ENCODE measurements at places on chromosomes 2 and 18.

DNA sequence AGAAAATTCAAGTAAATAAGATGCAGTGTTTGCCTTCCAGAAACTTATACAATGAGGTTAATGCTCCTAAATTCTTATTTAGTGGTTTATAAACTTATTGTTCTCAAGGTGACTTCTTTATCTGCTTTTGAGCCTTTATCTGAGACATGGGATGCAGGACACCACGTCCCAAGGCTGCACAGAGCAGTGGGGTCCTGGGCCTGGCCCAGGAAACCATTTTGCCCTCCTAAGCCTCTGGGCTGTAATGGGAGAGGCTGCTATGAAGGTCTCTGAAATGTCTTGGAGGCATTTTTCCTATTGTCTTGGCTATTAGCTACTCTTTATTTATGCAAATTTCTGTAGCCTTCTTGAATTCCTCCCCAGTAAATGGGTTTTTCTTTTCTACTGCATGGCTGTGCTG is 652.6 kb upstream of the SETBP1 start:
- DNase-seq, result no peak

DNA sequence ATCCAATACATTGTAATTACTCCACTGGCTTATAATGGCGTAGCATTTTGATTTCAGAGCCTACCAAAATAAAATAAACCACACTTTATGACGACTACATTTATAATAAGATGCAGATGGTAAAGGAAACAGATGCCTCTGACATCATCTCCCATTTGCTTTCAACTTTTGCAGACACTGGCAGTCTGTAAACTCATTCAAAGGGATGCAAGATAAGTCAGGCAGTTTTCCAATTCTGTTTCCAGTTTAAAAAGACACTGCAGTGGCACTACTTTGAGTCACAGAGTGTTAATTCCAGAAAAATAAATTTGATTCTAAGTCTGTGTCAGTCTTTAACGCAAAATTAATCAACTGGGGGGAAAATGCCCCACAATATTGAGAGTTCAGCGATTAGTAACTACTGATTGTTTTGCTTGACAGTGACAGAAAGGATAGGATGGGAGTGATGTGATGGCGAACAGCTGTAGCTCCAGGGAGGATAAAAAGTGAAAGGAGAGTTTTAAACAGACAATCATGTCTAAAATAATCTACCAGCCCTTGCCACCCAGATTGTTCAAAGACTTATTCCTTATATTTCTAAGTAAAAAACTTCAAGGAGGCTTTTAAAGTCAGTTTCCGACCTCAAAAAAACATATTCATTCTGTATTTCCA is 6.7 kb downstream of the DSEL start:
- no peak for DNase-seq

- DNase-seq, result no peak
Measured at GRCh38 chr2:69241664-69242514, 145.1 kb downstream of the GFPT1 start.

DNA sequence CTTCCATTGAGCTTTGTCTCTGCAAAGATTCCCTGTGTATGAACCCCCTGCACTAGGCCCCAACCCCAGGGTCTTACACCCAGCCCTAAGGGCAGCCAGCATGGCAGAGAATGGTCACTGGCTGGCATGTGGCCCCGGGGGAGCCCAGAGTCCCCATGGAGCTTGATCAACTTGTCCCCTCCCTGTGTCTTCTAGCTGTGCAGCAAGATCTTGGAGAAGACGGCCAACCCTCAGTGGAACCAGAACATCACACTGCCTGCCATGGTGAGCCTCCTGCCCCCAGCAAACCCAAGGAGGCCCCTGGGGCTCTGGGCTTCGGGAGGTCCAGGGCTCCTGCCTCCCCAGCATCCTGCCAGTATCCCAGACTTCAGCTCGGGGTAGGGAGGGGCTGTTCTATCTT is 81.5 kb downstream of the DYSF start:
- no peak for DNase-seq

GRCh38 chr2:89848114-89848513 is 1156.6 kb downstream of the RPIA start:
- DNase-seq, result no peak

DNA sequence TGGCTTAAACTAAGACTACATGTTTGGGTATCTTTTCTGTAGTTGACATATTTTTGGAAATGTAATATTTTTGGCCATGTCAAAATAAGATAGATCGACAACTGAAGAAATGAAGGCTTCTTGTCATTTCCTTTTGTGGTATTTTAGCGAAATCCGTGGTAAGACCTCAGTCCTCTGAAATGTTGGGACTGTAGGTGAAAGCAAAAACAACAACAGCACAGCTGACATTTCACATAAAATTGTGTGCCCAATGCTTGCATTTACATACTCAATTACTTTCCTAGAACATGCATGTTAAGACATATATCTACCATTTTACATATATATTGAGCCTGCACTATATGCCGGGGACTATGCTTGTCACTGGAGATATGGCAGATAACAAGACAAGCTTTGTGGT is 50.2 kb downstream of the SPP2 start:
- DNase-seq, result no peak

GRCh38 chr2:2016651-2017311 is 272.5 kb upstream of the PXDN start:
- no peak for DNase-seq

GRCh38 chr2:2230433-2230817 is 100.7 kb downstream of the MYT1L start:
- DNase-seq, result no peak

GRCh38 chr2:188430705-188431104 is 139.0 kb downstream of the GULP1 start:
- DNase-seq, result no peak

GRCh38 chr2:20428717-20429490 is 18.0 kb upstream of the RHOB start:
- DNase-seq, result no peak

GRCh38 chr2:177161741-177162460 is 50.7 kb upstream of the HNRNPA3 start:
- peak; percentile 53 for DNase-seq

- DNase-seq, result no peak
Measured at GRCh38 chr2:223576873-223577272, 25.3 kb downstream of the SCG2 start.

- no peak for DNase-seq
Measured at GRCh38 chr2:10494351-10495066, 46.4 kb upstream of the ODC1 start.

DNA sequence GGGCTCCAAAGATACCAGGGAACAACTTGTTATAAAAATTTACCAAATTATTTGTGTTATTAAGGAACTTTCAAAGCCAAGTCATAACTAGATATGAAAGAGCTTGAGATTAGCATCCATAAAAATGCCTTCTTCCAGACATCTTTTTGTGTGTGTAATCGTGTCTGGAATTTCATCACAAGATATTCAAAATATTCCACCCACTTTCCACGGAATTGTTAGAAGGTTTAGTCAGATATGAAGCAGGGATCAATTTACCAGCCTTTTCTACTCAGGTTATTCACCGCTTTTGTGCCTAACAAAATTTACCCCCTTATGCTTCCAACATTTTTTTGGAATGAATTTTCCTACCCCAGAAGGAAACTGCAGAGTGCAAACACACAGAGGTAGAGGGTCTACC is 130.2 kb upstream of the ACVR2A start:
- DNase-seq, result no peak

- DNase-seq, result no peak
Measured at GRCh38 chr2:3294493-3294892, 83.1 kb downstream of the EIPR1 start.

DNA sequence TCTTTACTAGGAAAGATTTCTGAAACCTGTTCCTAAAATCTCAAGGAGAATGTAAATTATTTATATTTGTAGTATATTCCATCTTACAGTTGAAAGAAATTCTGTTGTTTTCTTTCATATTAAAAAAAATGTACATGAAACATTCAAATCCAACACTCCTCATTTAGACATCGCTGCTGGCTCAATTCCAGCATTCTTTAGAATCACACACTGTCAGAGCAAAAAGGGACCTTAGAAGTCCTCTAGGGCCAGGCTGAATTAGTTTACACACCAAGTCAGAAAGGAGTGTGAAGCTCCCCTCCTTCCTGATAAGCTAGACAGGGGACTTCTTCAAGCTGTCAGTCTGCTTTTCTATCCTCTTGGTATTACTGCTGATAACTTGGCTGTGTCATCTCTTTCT is 158.6 kb upstream of the LTBP1 start:
- DNase-seq, result no peak

DNA sequence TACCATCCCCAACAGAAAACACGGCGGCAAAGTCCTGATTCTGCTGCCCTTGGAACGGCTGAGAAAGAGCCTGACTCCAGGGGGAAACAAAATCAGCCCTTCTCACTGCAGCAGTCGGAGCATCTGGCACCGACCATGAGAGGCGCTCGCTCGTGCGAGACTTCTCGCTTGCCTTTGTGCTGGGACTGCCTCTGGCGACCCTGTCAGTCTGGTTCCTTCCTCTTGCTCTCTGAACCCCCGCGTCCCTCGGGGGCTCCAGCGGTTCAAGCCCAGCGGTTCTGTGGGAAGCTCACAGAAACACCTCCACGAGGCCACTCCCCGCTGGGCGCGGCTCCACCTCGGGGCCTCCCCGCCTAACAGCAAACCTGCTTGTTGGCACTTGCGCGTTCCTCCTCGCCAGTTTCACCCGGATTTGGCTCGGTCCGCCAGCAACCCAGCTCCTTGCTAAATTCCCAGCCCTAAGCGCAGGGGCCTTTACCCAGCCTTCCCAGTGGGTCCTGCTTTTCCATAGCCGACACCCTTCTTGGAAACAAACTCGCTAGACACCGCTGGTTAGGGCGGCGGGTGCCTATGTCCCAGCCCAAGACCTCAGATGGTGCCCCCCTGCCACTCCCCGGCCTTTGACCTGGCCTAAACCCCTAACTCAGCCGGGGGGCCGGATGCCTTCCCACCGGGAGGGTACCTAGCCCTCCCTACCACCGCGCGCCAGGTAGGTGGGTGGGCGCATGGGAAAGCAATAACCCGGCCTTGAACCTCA is 2.2 kb downstream of the RND3 start:
- peak; percentile 22 for DNase-seq

GRCh38 chr2:48946449-48947048 is 191.0 kb upstream of the LHCGR start:
- DNase-seq, result peak; percentile 73

DNA sequence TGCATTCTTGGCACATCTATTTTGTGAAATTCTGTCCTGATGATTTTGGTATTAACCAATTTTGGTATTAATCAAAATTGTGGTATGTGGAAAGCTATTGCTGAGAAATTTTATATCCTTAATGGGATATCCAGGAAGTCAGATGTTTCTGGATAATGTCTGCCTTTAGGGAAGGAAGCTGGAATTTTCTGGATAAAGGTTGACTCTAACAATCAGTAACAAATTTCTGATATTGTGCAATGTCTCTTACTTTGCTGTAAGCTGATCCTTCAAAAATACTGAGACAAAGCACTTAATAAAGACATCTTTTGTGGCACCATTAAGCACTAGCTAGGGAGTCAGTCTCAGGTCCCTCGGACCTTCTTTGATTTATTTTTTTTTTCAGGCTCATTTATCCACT is 100.8 kb upstream of the UGP2 start:
- no peak for DNase-seq

GRCh38 chr18:23616258-23616657 is 30.0 kb upstream of the NPC1 start:
- no peak for DNase-seq

GRCh38 chr2:215718436-215718835 is 282.6 kb upstream of the FN1 start:
- DNase-seq, result no peak

DNA sequence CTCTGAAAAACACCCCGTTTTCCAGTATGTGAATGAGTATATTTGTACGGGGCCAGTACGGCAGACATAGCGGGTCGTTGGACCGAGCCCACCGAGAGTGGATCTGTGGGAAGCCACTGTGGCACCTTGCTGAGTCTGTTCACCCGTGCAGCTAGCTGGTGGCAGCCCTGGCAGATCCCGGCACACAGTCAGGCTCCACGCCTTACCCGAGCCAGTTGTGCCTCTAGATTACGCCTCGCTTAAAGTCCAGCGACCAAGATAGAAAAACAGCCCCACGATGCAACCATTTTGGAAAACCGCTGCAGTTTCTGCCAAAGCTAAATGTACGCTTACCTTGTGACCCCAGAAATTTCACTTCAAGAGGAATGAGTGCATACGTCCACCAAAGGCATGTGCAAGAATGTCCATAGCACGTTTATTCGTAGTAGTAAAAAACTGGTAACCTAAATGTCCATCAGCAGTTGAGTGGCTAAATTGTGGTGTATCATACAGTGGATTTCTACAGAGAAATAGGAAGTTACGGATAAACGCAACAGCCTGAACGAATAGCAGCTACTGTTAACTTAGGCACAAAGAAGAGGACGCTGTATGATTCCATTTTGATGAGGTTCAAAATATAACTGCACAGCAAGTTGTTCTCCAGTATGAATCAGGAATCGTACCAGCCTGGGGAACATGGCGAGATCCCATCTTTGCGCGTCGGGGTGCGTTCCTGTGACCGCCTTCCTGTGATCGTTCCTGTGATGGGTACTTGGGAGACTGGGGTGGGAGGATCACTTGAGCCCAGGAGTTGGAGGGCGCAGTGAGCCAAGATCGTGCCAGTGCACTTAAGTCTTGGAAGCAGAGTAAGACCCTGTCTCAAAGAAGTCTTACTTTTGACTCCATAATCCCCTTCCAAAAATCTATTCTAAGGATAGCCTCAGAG is 688 bp upstream of the WDR33 start:
- DNase-seq, result peak; percentile 26

DNA sequence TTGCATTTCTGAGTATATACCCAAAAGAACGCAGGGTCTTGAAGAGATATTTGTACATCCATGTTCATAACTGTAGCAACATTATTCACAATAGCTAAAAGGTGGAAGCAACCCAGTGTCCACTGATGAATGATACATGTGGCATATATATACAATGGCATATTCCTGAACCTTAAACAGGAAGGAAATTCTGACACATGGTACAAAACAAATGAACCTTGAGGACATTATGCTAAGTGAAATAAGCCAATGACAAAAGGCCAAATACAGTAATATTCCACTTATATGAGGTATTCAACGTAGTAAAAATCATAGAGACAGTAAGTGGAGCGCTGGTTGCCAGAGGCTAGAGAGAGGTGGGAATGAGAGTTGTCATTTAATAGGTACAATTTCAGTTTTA is 8.1 kb downstream of the AAK1 start:
- DNase-seq, result no peak

DNA sequence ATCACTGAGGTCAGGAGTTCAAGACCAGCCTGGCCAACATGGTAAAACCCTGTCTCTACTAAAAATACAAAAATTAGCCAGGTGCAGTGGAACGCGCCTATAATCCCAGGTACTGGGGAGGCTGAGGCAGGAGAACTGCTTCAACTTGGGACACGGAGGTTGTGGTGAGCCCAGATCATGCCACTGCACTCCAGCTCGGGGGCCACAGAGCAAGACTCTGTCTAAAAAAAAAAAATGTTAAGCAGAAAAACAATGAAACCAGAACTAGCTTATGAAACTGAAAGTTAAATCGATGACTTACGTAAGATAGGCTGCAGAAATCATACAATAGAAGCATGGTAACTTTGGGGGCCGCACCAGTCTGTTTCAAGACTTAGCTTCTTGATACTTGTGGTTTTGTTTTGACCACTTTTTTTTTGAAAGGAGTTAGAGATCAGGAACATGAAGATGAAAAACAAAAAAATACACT is 6.2 kb upstream of the GPR155 start:
- DNase-seq, result peak; percentile 46
